Mucosa of gallbladder (tissue), 1 donor: ENCODE measurements at places on chromosomes 16 and 17. TPM values are rescaled to one million over a fixed set of nuclear protein-coding genes. Genes with fewer than 3 reads are reported as not detected.

The KPNB1 gene
- 207 TPM for total RNA-seq

- no peak for DNase-seq
These were observed 356.8 kb downstream of the SEC14L1 start for GRCh38 chr17:77497578-77497934.

The KRT40 gene
- total RNA-seq = not detected

DNA sequence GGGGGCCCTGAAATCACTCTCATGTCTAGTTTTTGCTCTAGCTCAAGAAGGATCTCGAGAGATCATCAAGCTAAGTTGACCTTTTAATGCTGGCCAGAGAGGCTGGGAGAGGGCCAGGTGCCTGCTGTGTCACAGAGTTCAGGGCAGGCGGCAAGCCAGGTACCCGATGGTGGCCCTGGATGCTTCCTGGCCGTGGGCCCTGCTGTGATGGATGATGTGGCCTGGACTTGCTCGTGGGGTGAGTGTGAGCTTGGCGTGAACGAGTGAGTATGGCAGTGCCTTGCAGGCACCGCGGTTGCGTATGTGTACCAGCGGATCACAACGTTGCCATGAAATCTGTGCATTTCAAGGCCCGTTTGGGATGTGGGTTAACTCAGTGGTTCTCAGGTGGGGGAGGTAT lies 7.4 kb downstream of the IRF8 start:
- DNase-seq = no peak

DNA sequence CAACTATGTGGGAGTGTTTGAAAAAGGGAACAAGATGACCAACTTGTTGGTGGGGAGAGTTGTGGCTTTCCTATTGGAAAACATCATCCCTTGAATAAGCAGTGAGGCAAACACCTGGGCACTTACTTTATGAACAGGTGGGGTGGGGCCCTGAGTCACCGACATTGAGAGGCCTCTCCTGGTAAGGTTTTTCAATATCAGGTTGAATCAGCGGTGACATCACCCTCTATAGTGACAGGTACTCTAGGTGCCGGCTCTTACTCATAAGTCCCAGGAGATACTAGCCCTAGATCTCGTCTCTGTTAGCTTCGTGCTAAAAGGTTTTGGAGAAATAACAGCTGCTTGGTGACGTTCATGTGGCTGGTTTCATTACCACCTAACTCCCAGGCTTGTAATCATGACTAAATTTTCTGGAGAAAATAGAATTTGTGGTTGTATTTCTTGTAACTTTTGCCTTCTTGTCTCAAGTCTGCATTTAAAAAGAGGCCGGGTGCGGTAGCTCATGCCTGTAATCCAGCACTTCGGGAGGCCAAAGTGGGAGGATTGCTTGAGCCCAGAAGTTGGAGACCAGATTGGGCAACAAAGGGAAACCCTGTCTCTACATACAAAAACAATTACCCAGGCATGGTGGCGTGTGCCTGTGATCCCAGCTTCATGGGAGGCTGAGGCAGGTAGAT lies 19.3 kb downstream of the CDH1 start:
- DNase-seq = peak; percentile 87

The CSH2 gene
- not detected for total RNA-seq

The KRT32 gene
- total RNA-seq = not detected

The IL17C gene
- total RNA-seq = not detected

DNA sequence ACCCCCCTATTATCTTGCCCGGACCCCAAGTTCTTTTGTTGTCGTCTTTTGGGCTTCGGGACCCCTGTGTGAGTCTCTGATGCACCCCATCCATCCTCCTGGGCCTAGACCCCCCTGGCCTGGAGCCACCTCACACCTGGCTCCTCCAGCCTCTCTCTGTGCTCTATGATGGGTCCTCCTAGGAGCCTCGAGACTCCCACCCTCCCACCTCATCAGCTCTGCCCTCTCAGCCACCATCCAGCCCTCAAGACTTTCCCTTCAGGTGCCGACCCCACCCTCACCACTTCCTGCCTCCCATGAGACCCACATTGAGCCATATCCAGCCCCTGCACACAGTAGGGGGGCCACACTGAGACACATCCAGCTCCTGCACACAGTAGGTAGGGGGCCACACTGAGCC lies 8.7 kb upstream of the ATP2A3 start:
- DNase-seq = no peak

- DNase-seq = no peak
These were observed 275.5 kb upstream of the IRX5 start for GRCh38 chr16:54655121-54655590.
